ENCODE measurements at places on chromosomes 7 and 10.

DNA sequence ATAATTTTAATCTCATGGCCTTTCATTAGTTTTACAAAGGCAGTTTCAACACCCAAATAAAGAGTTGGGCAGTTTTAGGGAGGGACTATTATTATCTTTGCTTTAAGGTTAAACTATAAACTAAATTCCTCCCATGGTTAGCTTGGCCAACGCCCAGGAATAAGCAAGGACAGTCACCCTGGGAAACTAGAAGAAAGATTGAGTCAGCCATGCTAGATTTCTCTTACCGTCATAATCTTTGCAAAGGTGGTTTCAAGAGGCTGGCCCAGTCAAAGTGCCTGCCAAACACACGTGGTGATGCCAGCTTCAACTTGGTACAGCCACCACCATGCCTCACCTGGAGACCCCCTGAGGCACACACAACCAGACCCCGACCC, 317.4 kb upstream of the SP8 start:
- no peak for DNase-seq

GRCh38 chr7:129792721-129793120, 160.0 kb downstream of the UBE2H start:
- no peak for DNase-seq

- DNase-seq, result no peak
These were observed at the start of gene FAM237B for GRCh38 chr7:90320801-90321494. FAM237B (minus strand) TSS chr7:90321304; CDS start chr7:90319748, 1,556 bp downstream.

DNA sequence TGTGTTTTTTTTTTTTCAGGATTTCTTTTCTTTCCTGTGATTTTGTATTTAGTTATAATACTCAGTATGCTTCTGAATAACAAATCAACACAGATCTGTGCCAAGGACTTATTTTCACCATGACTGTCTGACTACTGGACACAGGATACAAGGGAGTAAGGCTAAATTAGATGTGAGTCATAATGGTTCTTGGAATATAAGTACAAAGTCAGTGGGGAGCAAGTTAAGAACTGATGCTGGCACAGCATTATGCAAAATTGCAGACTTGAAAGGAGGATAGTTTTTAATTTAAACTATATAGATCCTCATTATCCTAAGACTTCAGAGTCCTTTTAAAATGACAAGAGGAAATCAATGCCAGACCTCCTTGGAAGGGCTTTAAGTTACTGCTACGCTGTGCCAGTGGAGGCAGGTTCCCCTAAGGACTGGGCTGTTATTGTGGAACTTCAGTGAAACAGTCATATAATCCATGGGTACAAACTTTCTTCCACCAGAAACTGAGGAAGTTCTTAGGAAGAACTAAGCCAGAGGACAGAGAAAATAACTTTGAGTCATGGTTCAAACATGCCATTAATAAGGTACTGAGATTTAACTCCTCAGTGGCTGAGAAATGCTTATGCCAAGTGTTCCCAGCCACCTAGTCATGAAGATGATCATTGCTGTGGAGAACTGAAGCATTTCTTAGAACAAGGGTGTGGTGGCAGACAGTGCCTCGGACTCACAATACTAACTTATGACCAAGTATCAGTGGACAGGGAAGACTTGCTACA, 531.2 kb downstream of the HTR7 start:
- DNase-seq, result no peak

DNA sequence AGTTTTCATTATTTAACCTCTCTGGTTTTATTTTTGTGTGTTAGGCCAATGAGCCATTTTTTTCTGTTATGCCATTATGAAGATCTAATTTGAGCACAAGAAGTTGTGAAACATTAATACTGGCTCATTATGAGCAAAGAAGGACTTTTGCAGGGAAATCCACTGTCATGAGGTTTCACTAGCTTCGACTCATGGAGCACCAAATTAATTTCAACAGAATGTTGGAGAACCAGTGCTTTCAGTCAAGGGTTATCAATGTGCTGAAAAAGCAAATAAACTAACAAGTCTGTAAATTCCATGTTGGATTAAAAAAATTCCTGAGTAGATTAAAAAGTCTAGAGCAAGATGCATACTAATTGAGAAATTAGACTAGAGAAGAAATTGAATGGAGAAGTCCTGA, 594.2 kb upstream of the FZD8 start:
- no peak for DNase-seq

DNA sequence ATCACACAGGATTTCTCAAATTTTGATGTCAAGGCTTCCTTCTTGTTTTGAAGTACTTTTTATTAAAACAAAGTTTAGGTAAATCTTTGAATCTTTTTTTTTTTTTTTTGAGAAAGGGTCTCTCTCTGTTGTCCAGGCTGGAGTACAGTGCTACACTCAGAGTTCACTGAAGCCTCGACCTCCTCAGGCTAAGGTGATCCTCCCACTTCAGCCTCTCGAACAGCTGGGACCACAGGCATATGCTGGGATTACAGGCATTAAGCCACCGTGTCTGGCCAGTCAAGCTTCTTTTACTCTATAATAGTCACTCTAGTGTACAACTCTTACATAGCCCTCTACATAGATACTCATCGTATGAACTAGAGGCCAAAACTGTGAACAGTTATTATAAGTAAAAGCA, 3.4 kb downstream of the RUFY2 start:
- no peak for DNase-seq

- no peak for DNase-seq
These were observed 39.0 kb upstream of the SLC16A12 start for GRCh38 chr10:89574368-89574767.

- no peak for DNase-seq
These were observed 675 bp downstream of the ABRAXAS2 start for GRCh38 chr10:124802313-124802675.

- no peak for DNase-seq
These were observed 55.2 kb downstream of the PWWP2B start for GRCh38 chr10:132452216-132452650.

Data from NCI-H2029 treated with DMSO at 0.1 percent for 48 hours (cell line).